NCI-H1417 treated with DMSO at 0.1 percent for 48 hours (cell line): ENCODE measurements at places on chromosomes 5 and 9.

DNA sequence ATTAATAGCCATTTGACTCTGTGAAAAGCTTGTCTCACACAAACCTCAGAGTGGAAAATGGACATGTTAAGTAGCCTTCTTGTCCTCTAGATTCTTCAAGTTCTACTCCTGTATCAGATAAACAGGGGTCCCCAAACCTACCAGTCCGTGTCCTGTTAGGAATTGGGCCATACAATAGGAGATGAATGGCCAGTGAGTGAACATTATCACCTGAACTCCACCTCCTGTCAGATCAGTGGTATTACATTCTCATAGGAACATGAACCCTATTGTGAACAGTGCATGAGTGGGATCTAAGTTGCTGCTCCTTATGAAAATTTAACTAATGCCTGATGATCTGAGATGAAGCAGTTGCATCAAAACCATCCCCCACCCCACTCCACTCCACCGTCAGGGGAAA lies 136.3 kb downstream of the TMEM232 start:
- DNase-seq: no peak

- DNase-seq: no peak
Observed at GRCh38 chr9:110126986-110127864, 80.7 kb downstream of the C9orf152 start.

DNA sequence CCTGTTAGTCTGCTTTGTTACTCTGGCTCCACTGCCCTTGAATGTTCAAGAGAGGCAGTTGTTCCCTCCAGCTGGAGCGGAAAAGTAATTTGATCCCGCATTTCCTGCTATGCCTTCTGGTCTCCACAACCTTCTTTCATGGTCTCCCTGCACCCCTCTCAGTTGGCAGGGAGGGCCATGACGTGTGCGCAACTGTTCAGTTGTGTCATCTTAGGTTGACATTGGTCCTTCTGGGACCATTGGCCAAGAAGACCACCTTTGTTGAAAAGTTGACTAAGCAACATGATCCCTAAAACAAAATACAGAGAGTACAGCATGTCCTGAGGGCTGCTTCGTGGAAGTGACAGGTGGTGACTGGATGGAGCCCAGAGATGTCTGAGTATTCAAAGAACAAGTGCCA lies 192.5 kb upstream of the TUT7 start:
- no peak for DNase-seq

DNA sequence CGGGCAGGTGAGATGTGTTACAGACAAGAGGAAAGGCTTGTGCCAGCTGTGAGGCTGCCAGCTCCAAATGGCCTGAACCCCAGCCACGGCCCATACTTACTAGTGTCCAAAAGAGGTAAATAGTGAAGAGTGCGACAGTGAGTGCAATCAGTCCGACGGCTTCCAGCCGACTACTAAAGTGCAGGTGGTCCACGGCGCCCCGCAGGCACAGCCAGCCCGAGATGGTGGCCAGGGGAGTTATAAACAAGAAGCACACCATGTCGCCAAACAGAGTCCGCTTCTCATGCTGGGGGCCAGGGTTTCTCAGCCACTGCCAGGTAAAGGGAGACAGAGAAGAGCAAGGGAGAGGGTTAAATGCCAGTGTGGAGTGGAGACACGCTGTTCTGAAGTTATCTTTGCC lies 101.1 kb downstream of the LMNB1 start:
- DNase-seq: no peak

DNA sequence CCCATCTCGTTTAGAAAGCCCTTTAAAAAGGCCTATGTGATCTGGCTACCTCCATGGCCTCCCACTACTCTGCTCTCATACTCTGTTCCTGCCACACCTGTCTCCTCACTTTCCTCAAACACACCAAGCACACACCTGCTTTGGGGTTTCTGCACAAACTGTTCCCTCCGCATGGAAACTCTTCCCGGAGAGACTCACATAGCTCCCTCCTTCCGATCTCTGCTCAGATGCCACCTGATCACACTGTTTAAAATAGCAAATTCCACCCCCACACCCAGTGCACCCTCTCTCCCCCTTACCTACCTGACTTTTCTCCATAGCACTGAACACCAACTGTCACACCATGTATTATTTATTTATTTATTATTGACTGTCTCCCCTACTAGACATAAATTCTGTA lies 84.0 kb upstream of the NR4A3 start:
- DNase-seq: no peak

- DNase-seq: no peak
Observed at GRCh38 chr9:131657940-131658339, 81.9 kb downstream of the RAPGEF1 start.

GRCh38 chr9:37417857-37418618 lies 4.5 kb upstream of the GRHPR start:
- DNase-seq: no peak

- no peak for DNase-seq
Observed at GRCh38 chr5:107500347-107500746, 170.4 kb downstream of the EFNA5 start.

GRCh38 chr5:63573380-63573779 lies 388.9 kb downstream of the HTR1A start:
- no peak for DNase-seq

- no peak for DNase-seq
Observed at GRCh38 chr5:137254119-137255090, 244.7 kb downstream of the SPOCK1 start.

- DNase-seq: no peak
Observed at GRCh38 chr9:88344013-88344412, 44.2 kb upstream of the SPIN1 start.

DNA sequence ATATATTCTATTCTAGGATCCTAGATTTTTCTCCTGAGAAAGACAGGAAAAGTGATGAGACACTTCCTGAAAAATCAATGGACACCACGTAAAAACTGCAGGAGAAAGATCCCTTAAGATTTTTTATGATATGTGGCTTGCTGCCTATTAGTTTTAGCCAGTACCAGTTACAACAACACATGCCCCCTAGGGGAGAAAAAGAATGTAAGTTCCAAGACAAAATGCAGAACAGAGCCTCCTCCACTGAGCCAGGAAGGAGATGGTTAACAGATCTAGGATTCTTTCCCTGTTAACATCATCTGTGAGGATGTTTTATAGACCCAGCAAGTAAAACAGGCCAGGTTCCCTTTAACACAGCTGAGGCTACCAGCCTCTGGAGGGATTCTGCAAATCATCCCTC lies 574.7 kb downstream of the TLE4 start:
- DNase-seq: no peak

DNA sequence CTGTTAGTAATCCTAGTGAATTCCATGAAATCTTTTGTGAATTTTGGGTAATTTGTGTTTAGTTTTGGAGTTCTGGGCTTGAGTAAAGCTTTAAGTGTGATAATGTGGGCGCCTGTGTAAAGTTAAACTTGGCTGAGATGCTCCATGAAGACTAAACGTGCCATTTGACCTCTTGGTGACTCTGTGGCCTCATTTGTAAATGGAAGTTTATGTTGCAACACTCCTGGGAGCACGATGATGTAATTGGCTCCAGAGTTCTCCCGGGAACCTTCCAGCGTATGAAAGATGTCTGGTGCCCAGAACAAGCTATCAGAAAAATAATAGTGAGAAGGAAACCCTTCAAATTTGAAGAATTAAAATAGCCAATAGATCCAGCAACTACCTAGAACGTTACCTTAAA lies 981.2 kb downstream of the TLE4 start:
- no peak for DNase-seq

DNA sequence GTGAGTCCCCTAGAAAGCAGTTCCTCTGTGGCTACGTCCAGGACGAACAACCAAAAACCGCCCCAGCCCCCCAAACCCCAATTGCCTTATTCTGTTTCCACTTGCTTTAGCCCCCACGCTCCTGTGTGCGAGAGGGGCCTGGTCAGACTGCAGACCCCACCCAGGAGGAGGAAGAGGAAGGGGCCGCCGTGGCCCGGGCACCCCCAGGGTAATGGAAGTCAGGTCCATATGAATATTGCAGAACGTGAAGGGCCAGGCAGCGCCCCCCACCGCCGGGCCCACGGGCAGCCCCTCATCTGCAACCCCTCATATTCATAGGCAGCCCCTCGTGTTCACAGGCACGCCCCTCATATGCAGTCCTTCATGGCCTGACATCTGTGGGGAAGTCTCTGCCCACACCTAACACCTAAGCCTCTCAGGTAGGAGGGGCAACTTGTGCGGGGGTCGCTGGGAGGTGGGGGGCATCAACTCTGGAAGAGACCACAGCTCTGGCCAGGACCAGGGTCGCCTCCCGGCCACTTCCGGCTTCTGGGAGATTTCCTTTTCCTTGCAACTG lies 37.7 kb upstream of the PLEKHG4B start:
- no peak for DNase-seq

DNA sequence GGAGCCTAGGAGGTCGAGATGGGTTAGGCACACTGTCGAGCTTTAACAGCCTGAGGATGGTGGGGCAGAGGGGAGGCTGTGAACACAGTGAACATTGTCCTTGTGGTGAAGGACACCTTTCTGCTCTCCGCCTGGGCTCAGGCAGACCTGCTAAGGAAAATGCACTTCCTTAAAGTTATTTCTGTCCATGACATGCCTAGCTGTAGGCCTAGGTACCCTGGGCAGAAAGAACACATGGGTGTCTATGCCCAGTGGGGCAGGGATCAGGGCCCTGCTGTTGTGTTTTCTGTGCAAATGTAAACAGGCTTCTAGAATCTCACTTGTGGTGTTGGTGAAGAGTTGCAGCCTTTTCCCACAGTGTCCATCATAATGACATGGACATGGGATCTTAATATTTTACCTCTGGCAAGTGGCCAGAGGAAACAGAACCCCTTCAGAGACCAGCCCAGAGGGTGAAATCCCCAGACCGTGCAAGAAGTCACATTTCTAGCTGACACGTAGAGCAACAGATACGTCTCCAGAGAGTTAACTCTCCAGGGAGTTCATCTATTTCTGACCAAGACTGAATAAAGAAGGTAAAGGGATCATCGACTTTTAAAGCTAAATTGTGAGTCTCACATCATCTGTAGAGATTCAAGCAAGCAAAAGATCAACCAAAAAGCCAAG lies 79.2 kb downstream of the C9orf152 start:
- no peak for DNase-seq

DNA sequence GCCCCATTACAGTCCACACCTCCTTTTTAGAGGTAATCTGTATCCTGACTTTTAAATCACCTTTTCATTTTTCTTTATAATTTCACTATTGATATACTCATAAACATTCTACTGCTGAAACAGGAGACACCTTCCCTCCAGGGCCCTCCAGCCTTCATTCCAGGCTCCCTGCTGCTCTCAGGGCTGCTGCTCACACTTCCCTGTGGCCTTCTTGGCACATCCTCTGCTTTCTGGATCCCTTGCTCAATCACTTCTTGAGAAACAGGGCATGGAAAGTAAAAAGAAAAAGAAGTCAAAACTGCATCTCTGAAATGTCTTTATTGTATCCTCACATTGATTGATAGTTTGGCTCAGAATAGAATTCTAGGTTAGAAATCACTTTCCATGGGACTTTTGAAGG lies 19.3 kb upstream of the WNT8A start:
- DNase-seq: no peak

DNA sequence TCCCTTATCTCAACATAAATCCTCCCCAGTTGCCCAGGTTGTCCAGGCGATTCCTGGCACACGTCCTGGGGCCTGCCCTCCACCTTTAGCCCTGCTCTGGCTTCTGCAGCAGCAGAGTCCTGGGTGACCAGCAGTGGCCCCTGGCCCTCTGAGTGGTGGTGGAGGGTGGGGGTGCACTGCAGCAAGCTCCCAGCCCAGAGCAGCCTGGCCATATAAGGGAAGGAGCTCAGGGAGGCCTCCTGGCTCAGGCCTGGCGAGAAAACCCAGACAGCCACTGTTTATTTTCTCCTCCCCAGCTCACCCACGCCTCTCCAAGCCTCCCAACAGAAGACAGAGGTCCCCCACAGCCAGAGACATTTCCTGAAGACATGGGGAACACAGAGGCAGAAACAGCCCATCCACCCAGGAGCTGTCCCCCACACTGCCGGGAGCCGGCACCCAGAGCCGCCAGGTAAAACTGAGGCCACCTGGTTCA lies 44.7 kb upstream of the IL17B start:
- DNase-seq: no peak

GRCh38 chr9:114060070-114060469 lies 18.0 kb downstream of the AMBP start:
- DNase-seq: no peak

GRCh38 chr9:111913159-111913558 lies 16.5 kb downstream of the UGCG start:
- DNase-seq: no peak

GRCh38 chr5:34655354-34655991 lies 655 bp upstream of the RAI14 start:
- no peak for DNase-seq

DNA sequence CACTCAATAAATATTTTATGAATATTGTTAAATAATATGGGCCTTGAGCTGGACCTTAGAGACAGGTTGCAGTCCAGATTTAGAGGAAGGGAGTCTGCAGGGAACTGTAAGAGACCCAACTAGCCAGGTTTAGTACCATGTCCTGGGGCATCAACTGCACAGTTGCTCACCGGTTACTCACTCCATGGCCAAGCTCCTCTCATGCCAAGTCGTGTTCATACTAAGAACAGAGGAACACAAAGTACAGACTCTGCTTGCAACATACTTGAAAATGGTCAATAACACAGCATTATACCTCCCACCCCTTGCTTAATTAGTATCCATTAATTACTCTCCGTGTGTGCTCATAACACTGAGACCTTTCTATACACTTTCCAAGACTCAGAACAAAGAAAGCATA lies 317.6 kb upstream of the PIK3R1 start:
- DNase-seq: no peak

- DNase-seq: no peak
Observed at GRCh38 chr5:31726952-31727351, 88.0 kb downstream of the PDZD2 start.

DNA sequence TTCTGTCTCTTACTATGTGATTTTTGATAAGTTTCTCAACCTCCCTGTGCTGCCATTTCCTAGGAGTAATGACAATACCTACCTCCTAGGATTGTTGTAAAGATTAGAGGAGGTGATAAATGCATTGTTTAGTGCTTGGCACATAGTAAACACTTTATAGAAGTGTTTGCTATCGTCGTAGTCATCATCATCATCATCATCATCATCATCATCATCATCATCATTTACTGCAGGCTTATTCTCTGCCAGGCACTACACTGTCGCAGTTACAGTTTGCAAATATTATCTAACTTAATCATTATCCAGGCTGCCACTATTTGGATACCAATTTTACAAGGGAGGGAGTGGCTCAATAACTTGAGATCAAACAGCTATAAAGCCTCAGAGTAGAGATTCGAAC lies 24.5 kb downstream of the SGCD start:
- DNase-seq: no peak

- no peak for DNase-seq
Observed at GRCh38 chr9:77022783-77023440, 3.5 kb downstream of the FOXB2 start.

- no peak for DNase-seq
Observed at GRCh38 chr9:113876151-113876992, at the start of gene ZNF618. ZNF618 (plus strand) TSS chr9:113876309; CDS start chr9:113876381, 72 bp downstream.

- DNase-seq: no peak
Observed at GRCh38 chr5:59765446-59765845, 128.1 kb downstream of the PDE4D start.

- no peak for DNase-seq
Observed at GRCh38 chr5:72238712-72239445, 81.2 kb downstream of the MRPS27 start.

GRCh38 chr9:83220730-83221129 lies 157.8 kb upstream of the RASEF start:
- DNase-seq: no peak
